ENCODE measurements at places on chromosomes 12 and 14.

DNA sequence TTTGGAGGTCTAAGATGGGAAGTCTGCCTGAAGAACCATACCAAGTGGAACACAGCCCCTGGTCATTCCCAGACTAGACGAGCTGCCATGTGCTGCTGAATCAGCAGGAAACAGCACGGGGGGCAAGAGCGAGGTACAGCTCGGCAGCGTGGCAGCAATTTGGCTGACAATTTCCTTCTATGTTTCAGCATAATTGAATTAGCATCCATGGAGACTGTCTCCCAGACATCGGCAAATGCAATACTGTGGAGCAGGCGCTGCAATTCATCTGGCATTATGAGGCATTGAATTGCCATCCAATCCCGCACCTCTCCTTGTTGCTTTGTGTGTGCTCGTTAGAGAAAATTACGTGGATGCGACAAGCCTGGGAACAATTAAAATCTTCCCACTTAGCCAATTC, 46.0 kb upstream of the CCDC60 start:
- DNase-seq = no peak

DNA sequence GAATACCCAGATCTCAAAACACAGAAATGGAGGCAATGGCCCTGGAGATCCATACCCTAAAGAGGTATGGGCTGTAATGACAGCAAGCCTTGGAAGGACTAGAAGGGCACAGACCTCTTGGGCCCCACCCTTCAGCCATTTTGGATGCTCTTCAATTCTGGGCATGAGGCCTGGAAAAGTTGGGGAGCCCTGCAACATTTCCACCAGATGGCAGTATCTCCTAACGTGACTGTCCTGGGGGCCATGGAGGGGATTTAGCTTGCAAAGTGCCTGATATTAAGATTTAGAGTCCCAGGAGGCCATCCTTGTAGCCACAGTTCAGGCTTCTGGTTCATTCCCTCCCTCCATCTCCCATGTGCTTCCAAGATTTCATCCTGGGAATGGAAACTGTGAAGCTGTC, 30.2 kb downstream of the KCNA5 start:
- DNase-seq = no peak

DNA sequence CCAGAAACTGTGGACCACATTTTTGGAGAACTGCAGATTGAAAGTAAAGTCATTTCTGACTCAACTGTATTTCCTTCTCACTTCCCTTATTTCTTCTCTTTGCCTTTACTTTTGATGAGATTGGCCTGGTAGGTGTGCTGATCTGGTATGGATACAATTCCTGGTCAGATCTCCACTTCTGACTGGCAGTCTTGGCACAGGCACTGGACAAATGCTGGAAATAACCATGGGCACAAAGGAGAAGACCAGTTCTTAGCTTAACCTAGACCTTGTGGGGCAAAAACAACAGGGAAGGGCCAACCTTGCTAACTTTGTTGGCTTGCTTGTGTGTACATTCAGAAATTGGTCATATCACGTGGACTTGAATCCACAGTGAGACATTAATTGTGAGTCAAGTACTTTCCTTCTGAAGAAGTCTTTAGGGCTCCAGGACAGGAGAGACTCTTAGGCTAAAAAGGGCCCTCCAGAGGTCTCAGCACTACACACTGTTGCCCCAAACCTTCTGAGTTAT, 75.0 kb downstream of the DIP2B start:
- no peak for DNase-seq

DNA sequence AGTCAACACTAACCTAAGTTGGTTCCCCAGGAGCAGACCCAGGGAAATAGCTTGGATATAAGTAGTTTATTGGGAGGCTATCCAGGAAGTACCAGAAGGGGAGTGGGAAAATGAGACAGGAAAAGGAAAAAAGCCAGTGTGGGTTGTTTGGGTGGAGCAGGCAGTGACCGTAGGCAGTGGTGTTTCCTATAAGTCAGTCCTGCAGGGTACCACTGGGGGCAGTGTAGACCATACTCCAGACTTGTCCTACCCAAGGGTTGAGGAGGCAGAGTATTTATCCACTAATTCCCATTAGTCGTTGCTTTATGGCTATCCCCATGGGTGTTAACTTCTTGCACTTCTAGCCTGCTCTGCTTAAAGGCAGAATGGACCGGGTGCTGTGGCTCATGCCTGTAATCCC, 6.4 kb upstream of the CCDC60 start:
- DNase-seq = no peak

GRCh38 chr12:98224584-98225221, 290.7 kb upstream of the TMPO start:
- DNase-seq = no peak

DNA sequence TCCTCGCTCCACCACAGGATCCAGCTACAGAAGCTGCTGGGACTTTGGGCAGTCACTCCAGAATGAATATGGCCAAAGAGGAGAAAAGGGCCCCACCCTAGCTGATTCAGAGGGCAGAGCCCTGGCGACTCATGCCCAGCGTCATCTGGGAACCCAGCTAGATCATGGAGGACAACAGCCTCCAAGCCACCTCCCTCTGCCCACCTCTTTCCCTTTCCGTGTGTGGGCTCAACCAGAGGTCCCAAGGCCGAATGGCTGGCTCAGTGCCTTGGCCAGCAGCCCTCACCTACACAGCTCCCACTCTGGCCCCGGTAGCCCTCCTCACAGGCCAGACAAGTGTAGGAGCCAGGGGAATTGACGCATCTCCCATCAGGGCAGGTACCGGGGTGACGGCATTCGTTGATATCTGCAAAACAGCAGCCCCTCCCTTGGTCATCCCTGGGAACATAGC, 17.4 kb downstream of the ISCA2 start:
- DNase-seq = no peak

DNA sequence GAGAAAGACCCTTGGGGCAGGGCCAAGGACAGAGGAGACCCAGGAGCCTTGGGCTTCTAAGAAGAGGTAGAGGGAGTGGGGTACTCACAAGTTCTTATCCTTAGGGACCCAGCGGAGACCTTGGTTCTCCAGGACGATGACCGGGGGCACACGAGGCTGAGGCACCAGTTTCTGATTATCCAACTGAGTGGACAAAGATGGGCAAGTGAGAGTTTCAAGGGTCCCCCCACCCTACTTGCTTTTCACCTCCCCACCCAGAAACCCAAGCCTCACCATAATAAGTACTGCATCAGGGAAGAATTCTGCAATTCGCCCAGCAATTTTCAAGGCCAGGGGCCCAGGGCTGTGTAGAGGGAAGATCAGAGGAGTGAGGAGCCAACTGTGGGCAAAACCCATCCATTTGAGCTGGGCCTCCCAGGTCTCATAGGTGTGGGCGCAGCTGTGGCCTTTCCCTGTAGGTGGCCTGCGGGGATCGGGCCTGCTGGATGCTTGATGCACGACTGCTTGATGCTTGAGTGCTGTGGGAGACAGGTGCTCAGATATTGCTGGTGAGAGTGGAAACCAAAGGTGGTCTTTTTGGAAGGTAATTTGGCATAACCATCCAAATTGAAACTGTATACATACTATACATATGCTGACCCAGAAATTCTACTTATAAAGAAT, 2.0 kb downstream of the EMC9 start:
- DNase-seq = peak; percentile 21

DNA sequence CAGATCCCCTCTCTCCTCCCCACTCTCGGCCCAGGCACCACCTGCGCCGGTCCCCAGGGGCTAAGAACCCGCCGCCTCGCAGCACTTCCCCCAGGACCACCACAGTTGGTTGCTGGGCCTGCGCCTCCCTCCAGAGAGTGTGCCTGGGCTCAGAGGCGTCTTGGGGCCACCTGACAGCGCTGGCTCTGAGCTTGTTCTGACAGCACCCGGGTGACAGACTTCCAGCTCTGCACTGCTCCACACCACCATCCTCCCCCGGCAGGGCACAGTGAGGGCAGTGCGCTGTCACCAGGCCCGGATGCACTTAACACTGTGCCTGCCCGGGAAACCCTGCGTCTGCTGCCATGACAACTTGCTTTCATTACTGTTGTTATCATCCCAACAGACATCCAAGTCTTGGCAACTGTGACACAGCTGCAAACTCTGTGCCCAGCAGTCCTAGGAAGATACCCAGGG, 6.6 kb downstream of the BRF1 start:
- DNase-seq = peak; percentile 70

- peak; percentile 33 for DNase-seq
These were observed 43.5 kb downstream of the TMX1 start for GRCh38 chr14:51283402-51284085.

- DNase-seq = no peak
These were observed 21.0 kb upstream of the PLEKHG3 start for GRCh38 chr14:64683264-64683663.

DNA sequence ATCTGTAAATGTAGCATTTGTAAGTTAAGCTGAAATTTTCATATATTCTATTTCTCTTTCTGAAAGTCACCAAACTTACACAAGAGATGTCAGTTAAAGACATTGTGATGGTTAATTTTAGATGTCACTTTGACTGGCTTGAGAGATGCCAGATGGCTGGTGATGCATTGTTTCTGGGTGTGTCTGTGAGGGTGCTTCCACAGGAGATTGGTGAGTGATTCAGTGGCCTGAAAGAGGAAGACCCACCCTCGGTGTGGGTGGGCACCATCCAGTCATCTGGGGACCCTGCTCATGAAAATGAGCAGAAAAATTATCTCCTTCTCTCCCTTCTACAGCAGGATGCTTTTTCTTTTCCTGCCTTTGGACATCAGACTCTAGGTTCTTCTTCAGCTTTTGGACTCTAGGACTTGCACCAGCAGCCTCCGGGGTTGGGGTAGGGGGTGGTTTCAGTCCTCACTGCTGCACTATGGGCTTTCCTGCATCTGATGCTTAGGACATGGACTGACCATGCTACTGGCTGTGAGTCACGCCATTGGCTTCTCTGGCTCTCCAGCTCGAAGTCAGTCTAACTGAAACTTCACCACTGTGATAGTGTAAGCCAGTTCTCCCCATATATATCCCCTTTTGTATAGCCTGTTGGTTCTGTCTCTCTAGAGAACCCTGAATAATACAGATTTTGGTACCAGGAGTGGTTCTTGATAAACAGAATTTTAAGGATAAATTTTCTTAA, 20.9 kb downstream of the PDE6H start:
- no peak for DNase-seq

DNA sequence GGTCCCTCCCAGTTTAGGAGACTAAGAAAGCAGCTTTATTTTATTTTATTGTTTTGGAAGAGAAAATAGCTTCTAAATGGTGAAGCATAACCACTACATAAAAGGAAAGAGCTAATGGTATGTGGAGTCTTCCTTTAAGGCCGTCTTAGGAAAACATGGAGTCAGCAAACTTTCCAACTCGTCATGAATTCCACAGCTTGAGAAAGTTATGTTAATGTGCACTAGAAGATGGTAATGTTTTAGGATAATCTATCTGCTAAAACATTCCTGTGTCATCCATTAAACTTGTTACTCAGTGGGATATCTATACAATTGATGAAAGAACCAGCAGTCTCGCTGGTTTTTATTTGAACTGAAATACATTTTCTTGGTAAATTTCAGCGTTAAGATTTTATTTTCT, 448.4 kb upstream of the SEL1L start:
- no peak for DNase-seq

GRCh38 chr14:105126126-105126980, 42.2 kb downstream of the JAG2 start:
- DNase-seq = no peak

GRCh38 chr14:89315493-89316470, 101.3 kb downstream of the FOXN3 start:
- DNase-seq = no peak

GRCh38 chr12:823028-823698, 70.8 kb downstream of the WNK1 start:
- no peak for DNase-seq

GRCh38 chr12:30191696-30192455, 408.1 kb upstream of the TMTC1 start:
- DNase-seq = no peak

DNA sequence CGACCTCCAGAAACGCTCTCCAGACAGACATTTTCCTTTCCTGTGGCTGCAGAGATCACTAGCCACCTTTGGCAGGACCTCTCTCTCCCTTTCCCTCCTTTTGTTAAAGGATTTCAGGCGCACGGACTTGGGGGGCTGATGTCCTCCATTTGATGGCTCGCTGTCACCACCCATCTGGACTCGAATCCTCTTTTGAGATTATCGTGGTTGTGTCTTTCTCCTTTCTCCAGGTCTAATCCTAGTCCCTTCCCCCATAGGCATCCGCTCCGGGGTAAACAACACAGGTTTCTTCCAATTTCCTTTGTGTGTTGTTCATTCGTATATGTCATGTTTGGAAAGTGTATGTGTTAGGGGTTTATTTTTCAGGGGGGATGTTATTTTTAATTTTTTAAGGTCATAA, 56.7 kb upstream of the SLC24A4 start:
- no peak for DNase-seq

GRCh38 chr12:74689071-74689655, 151.5 kb downstream of the ATXN7L3B start:
- peak; percentile 15 for DNase-seq

- DNase-seq = no peak
These were observed 52.2 kb upstream of the TRHDE start for GRCh38 chr12:72219937-72220336.

DNA sequence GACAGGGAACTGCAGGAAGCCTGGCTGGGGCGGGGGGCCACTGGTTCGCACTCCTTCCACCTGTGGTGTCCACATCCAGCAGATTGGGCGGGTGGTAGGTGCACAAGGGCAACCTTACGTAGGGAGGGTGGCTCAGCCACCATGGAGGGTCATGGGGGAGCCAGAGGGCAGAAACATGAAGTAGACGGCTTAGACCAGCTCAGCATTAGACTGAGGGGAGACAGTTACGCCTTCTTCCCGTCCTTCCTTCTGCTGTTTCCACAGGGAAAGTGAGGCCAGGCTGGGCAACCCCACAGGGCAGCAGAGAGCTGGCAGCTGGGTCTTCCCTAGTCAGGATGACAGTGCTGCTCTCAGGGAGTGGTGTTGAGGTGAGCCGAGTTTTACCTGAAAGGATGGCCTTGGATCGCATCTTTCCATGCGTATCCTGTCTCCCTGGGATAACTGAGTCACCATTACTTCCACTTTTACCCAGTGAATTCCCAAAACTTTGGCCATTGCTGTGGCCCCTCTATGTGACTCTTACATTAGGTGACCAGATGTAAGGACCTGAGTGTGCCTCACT, 170.0 kb upstream of the GZMB start:
- no peak for DNase-seq

GRCh38 chr12:90299666-90300065, 591.0 kb upstream of the ATP2B1 start:
- no peak for DNase-seq

DNA sequence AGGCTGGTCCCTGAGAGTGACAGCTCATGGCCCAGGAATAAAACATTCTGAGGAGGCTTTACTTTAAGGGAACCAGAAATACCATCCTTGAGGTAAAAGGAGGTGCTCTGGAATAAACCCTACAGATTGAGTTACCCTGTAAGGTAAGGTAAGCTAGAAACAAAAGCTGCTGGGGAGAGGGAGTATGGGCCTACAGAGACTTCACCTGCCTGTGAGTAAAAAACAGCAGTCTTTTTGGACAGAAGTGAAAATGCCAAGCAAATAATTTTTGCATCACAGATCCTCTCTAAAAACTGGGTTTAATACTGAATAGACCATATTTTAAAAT, 41.2 kb downstream of the CORO1C start:
- DNase-seq = no peak

GRCh38 chr12:128554546-128555304, 269.0 kb downstream of the SLC15A4 start:
- DNase-seq = no peak

GRCh38 chr14:22922294-22922693, 3.3 kb upstream of the RBM23 start:
- no peak for DNase-seq

All from CD4-positive, alpha-beta T cell treated with Interleukin-15 for 4 hours (primary cell).